ENCODE measurements at places on chromosomes 5 and 9.
A peak's percentile ranks its signal among the peaks of the same experiment; 100 is the strongest.

DNA sequence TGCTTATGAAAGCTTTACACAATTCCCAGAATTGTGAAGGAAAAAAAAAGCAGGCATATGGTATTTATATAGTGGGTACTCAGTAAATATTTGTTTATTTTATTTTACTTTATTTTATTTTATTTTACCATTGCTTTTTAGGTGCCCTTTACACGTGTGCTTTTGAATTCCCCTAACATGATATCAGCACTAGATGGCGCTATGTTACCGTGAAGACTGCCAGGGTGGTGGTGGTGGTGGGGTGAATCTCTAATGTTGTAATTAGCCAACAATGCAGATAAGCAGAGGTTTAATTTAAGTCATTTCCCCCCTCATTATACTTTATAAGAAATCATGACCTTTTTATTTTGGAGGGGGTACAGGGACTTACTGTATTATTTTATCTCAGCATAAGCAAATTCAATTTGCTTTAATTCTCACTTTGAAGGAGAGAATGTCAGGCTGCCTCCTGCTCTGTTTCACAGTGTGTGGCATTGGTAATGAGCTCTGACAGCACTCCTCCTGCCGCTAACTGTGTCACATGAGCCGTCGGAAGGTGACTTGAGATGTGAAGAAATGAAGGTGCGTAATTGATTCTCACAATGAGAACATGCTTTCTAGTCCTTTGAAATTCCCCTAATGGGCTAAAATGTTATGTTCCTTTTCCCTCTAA lies 165.6 kb downstream of the YTHDC2 start:
- no peak for DNase-seq

DNA sequence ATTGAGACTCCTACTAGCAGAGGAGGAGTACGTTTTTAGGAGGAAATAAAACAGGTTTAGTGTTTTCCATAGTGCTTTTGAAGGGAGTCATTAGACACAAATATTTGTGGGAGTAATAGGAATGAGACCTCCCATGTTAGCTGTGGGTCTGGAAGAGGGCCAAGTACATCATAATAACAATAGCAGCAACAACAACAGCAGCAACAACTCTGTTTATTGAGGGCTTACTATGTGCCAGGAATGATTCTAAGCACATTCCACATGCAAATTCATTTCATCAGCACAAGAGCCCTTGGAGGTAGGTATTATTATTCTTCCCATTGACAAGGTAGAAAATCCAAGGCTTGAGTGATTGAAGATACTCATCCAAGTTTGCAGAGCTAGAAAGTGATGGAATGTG lies 384.2 kb upstream of the RPS23 start:
- no peak for DNase-seq

- DNase-seq = no peak
Observed at GRCh38 chr9:14530366-14530765, 162.9 kb downstream of the ZDHHC21 start.

- no peak for DNase-seq
Observed at GRCh38 chr9:98559561-98559960, 149.2 kb downstream of the GABBR2 start.

DNA sequence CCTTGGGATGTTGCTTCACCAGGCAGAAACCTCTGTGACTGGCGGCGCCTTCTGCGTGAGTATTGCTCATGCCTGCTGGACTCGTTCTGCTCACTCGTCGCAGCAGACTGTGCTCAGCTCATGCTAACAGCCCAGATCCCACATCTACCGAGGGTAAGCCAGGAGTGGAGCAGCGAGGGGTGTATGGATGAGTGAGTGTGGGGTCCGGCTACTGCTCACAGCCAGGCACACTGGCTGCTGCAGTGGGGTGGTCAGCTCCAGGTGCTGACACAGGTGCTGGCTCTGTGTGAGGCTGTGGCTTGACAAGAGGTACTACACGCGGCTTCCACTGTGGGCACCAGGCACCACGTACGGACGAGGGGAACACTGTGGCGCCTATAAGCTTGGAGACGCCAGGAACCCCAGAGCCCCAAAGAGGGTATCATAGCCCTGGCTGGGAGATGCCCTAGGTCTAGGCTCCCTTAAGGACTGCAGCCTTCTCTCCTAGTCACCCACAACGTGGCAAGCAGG lies 47.7 kb upstream of the CDH12 start:
- DNase-seq = no peak

- DNase-seq = no peak
Observed at GRCh38 chr5:94045839-94046782, 304.7 kb upstream of the POU5F2 start.

- DNase-seq = no peak
Observed at GRCh38 chr5:119966028-119966427, 336.7 kb downstream of the FAM170A start.

DNA sequence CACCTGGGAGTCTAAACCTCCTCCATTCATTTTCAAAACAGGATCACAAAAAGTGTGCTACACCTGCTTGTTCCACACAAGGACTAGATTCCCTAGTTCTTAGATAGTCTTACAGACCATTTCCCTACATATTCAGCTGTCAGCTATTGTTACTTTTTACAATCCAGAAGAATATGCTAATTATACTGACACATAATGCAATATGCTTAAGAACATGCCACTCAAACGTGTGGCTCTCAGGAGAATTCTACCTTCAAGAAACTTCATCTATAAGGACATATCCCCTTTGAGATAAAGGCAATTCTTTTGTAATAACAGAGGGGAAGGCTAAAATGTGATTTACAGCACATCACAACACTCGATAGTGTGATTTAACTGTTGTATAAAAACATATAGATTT lies 456.1 kb upstream of the ARRDC3 start:
- no peak for DNase-seq

DNA sequence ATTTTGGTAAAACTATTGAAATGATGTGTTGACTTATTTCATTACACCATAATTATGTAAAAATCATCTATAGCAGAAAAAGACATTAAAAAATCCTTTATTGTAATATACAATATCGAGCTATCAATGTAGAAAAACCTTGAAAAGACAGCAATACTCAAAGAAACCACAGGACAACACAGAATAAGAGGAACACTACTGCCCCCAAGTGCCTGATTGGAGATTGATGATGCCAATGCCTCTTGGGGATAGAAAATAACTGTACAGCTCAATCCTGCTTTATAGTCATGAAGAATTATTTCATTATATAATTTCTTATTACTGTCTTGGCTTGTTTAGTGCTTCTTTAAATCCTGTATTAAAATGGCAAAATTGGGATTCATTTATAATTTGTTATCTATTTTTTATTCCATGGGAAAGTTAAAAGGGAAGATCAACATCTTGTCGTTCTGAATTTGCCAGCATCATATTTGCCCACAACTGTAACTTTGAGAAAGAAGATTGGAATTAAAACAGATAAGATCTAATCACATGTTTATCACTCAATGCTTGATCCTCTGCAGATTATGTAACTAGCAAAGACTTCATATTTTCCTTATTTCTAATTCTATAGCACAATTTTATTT lies 337.5 kb downstream of the CDH9 start:
- DNase-seq = no peak

GRCh38 chr9:75881761-75882160 lies 8.7 kb upstream of the PCSK5 start:
- DNase-seq = no peak

GRCh38 chr9:136511670-136512592 lies 29.1 kb upstream of the SEC16A start:
- DNase-seq = no peak

DNA sequence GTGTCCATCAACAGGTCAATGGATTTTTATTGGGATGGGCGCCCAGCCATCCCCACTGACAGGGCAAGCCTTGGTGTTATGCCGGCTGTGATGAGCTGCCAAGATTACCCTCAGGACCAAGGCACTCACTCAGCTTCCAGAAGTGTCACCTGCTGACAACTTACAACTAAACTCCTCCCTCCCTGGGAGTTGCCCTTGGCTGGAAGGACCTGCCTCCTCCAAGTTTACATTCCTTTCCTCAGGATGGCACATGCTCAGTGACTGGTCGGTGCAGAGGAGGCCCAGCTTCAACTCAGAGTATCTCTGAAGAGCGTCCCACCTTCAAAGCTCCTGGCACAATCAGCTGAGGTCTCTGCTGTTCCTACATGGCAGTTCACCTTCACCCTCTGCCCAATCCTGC lies 52.5 kb upstream of the ZBTB43 start:
- no peak for DNase-seq

DNA sequence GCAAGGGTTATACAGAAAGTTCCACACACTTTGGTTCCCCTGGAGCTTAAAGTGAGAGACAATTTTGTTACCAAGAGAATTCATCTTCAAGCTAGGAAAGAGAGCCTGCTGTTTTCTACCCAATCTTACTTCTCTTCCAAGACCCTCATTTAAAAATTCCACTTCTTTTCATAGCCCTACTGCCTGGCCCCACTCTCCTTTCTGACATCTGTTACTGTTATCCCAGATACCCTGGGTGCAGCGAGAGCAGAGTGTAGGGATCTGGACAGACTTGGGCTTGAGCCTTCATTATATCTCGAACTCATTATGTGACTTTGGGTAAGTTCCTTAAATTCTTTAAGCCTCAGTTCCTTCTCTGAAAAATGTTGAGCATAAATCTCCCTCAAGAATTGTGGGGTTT lies 263.1 kb downstream of the ASTN2 start:
- DNase-seq = no peak

DNA sequence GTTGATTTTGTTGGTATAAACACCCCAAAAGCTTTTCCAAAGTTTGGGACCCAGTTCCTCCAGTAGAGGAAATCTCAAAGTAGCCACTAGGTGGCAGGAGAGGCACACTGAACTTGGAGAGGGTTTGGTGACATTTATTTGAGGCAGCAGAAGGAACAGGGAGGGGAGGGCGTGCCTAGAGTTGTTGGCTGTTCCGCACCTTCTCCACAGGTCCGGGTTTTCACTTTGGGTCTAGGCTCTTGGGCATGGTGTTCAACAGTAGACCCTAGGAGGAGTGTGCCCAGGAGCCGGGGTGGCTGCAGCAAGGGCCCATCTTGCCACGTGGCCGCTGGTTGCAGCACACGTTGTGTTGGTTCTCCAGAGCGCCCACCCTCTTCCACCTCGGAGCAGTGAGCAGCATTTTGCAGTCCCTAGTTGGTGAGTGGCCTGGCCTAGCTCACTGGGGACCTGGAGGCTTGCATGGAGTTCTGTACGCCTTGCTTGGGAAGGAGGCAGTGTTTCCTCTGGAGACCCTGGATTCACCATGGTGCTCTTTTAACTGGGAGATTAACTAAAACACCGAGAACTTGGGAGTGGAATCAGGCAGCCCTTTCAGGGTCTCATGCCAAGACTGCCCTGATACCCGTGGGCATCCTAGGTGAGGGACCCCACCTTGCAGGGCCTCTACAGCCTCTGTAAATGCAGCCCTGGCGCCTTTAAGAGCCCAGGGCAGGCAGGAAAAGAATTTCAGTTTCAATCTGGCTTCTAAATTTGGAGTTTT lies 28.2 kb downstream of the PTPA start:
- DNase-seq = peak; percentile 91
